Hematopoietic multipotent progenitor cell treated with erythropoietin and hydrocortisone succinate and interleukin-3 and kit ligand, for 8 days (in vitro differentiated cells): ENCODE measurements at places on chromosomes 11 and 22.
A peak's percentile ranks its signal among the peaks of the same experiment; 100 is the strongest.

GRCh38 chr11:727859-728748 lies 19.2 kb upstream of the TALDO1 start:
- DNase-seq = peak; percentile 75

DNA sequence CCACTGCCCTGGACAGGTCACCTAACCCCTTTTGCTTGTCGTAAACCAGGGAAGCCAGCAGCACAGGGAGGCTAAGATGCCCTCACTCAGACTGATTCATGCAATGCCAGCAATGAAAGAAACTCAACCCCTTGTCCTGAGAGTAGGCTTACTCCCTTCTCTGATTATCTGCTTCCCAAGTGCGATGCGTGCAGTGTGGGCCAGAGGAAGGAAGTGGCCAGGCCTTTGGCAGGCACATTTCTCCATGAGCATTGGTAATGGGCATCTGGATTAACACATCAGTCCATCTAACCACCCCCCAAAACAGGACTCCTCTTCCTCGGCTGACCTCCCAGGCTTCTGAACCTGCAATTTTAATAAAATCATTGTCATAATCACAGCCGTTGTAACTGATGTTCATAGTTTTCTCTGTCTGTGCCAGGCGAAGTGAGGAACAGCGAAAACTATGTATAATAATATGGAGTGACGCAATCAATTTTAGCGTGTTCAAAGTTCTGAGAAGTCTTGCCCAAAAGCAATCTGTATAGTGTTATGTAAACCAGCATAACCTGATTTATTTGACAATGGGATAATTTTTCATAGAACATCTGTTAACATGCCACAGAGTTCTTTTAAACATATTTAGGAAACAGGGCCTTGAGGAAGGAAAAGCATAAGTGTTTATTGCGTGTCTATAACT lies 33.9 kb downstream of the TST start:
- DNase-seq = peak; percentile 30

DNA sequence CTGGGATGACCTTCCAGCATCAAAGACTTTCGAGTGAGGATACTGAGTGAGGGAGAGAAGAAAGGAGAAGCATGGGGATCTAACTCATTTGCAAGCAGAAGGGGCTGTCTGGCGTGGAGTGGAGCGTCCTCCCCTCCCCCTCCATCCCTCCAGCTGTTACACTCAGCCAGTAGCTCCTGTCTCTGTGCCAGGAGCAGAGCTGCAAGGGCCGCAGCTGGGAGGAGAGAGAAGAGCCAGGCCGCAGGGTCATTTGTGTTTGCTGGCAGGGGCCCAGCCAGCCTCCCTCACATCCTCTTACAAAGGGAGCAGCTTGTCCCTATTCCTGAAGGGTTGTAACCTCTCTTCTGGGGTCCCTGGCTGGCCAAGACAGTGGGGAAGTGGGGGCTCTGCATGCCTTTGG lies 57.9 kb downstream of the NECTIN1 start:
- DNase-seq = no peak

- no peak for DNase-seq
These were observed 43.0 kb upstream of the LRRC32 start for GRCh38 chr11:76713499-76713898.

- peak; percentile 35 for DNase-seq
These were observed at the start of gene CNGA4 for GRCh38 chr11:6238902-6239301. TSS of gene CNGA4 (plus strand) at chr11:6239089. CDS start at chr11:6239207, 118 bp downstream.

GRCh38 chr11:126654886-126655806 lies 299.7 kb downstream of the ST3GAL4 start:
- DNase-seq = no peak

DNA sequence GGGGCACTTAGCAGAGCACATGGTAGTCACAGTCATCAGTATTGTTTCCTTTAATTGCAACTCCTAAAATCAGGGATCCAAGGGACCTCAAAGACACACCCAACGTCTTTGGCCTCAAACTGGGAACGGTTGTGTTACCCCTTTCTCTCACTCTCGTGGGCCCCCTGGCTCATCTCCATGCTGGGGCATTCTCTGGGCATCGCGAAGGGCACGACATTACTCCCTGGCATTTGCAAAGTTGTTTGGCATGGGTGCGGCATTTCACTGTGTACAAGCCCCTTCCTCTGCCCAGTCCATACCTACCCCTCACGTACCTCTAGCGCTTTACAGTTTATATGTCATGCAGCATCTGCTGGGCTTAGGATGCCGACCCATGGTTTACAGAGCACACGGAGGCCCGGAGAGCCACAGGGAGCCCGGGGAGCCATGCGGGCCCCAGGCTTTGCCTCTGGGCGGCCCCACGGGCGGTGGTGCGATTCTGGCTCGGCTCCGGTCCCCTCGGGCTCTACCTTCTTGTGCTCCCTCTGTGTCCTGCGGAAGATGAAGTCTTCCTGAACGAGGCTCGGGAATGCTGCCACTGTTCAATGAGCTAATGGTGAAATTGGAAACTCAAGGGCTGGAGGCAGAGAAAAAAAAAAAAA lies 21.9 kb upstream of the CACNG2 start:
- DNase-seq = no peak

DNA sequence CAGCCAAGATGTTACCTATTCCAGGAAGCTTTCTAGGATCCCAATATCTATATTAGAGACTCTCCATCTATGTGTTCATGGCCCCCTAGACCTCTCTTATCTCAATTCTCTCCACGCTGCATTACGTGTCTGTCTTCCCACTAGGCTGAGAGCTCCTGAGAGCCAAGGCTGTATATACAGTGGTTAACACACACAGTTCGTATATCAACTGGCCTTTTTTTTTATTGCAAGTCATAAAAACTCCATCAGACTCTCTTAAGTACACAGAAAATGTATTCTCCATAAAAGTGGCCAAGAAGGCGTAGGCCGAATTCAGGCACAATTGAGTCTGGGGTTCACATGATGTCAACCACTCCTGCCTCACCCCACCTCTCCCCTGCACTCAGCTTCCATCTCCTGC lies 115.9 kb downstream of the TRIM29 start:
- no peak for DNase-seq

- DNase-seq = peak; percentile 63
These were observed 72.9 kb downstream of the ZBTB16 start for GRCh38 chr11:114132417-114132816.

DNA sequence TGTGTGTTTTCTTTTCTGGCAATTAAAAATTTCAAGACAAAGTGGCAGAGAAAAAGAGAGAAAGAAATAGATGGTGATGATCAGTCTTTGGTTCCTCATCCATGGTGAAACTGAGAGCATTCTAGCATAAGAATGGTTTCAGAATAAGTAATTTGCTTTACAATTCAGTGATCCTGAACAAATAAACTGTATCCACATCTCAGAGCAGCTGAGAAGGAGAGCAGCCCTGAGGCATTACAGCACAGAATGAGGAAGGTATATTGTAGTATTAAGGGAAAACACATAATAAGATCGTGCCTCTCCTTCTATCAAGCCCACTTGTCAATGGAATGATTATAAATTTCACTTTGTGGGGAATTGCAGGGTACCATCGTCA lies 17.4 kb downstream of the LUZP2 start:
- DNase-seq = no peak

DNA sequence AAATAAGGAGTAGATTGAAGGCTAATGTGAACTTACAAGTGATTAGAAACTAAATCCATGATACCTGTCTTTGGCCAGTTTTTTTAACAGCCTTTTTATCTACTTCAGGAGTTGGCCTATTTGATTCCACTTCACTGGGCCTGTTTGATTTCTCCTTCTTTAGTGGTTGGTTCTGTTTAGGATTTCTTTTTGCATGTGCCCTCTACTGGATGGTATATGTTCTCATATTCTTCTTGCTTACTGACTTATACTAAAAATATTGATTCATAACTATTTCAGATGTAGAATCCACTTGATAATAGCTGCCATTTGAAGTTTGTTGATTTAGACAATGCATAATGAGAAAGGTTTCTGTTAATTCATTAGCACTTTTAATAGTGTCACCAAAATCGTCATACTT lies 53.9 kb downstream of the USP47 start:
- no peak for DNase-seq

DNA sequence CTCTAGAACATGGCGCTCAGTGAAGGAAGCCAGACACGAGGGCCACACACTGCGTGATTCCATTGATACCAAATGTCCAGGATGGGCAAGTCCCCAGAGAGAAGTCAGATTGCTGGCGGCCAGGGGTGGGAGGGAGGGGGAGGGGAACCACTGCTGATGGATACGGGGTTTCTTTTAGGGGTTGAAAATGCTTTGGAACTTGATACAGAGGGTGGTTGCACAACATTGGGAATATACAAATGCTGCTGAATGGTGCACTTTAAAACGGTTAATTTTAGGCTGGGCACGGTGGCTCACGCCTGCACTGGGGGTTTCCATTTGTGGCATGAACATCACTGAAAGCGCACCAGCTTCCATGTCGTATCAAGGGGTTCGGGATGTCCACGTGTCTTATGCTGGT lies 5.1 kb downstream of the TSPO start:
- no peak for DNase-seq

- DNase-seq = no peak
These were observed 1435.9 kb downstream of the BRD1 start for GRCh38 chr22:48391820-48392219.

- no peak for DNase-seq
These were observed 14.4 kb upstream of the UPK3A start for GRCh38 chr22:45270095-45271020.

DNA sequence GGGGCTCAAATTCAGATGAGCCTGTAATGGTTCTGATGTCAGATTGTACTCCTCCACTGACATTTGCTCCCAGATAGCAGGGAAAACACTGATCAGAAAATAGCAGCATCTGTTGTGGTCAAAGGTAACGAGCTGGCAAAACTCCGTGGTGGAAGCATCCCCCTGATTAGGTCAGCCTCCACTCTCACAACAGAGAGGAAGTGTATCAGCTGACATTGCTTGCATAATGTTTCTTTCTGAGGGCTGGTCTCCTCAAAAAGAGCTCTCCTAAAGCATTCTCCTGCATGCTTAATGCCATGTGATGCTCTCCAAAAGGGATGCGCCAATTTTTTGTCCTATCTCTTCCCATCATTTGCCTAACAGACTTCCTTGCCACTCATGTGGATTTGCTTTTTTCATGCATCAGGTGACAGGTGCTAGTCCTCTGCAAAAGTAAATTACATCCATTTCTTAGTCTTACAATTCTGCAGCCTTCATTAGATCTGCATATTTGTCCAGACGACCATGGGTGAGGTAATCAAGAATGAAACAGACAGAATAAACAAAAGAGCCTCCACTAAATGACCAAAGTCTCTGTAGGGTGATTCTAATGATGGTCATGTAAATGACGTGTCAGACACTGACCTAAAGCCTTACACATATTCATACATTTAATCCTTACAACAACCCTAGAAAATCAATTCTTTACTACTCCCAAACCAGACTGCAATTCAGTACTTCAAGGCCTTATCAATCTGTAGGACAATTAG lies 6.4 kb upstream of the TENM4 start:
- no peak for DNase-seq

- peak; percentile 86 for DNase-seq
These were observed 28.1 kb upstream of the CREB3L1 start for GRCh38 chr11:46249103-46249937.

DNA sequence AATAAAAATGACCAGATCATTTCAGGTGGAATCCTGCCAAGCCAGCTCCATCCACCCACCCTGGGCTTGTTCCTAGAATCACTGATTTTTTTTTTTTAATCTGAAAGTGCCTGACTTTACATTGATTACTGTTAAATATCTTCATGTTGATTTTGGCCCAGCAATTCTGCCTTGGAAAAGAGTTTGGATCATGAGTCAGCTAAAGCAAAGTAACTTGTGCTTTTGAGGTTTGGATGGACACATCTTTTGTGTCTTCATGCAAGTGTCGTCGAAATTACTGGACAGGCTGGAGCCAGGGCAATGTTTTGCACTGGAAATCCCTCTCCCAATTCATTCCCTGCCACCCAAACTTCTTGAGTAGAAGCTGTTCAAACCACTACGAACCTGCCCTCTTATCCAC lies 164.0 kb upstream of the SYT13 start:
- no peak for DNase-seq

- DNase-seq = no peak
These were observed 673 bp upstream of the PANX2 start for GRCh38 chr22:50169774-50170341.

- no peak for DNase-seq
These were observed 63.6 kb upstream of the EMID1 start for GRCh38 chr22:29142116-29142515.

DNA sequence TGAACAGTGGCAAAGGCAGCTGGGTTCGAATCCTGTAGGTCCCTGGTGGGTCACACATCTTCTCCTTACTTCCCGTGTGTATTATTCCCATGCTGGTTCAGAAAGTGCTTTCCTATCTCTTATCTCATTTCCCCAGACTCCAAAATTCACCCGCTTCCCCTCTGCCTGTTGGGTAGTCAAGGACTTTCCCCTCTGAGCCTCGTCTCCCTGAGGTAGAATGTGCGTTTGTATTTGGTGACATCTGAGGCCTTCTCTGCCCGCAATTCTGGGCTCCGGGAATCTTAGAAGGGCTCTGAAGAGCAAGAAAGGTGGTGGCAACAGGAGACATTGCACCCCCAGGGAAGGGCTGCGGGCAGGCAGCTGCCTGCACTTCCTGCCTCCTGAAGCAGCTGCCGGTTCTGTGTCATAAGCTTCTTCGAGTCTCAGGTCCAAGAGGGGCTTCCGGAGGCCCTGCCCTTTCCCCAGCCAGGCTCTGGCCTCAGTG lies 5.9 kb downstream of the LRRC32 start:
- DNase-seq = peak; percentile 29

- no peak for DNase-seq
These were observed 136.6 kb downstream of the ELP4 start for GRCh38 chr11:31646216-31646615.

DNA sequence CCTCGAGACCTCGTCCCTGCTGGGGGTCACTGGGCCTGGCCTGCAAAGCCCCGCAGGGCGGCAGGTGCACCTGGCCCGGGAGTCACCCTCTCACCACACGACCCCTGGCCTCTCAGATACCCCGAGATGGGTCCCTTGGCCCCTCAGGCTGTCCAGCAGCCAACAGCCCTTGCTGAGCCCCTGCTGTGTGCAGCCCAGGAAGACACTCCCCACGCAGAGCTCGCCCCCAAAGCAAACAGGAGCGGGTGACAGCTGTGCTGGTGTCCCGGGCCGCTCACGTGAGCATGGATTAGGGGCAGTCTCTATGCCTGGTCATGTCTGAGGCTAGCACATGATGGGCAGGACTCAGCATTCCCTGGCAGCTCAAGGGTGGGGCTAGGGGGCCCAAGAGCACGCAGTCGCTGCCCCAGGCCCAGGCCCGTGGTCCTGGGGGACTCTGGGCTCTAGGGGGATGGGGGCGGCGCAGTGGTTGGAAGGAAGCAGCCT lies 31.3 kb downstream of the WNT7B start:
- DNase-seq = no peak

DNA sequence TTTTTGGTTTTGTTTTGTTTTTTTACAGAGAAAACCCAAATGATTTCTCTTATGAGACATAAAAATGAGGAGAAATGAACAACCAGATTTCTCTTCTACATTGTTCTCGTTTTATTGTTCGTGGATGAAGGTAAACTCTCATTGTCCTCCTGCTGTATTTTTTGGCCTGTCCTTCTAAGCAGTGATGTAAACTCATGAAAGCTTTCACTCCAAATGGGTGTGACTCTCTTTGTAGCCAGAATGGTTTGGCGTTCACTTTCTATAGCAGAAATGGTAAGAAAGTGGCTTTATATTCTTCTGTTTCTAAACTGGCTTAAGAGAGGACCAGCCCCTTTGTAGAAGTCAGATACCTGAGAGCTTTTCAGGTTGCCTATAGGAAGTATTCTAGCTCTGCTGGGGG lies 15.5 kb upstream of the BMAL1 start:
- DNase-seq = no peak

GRCh38 chr11:66022401-66023185 lies 3.7 kb downstream of the CATSPER1 start:
- peak; percentile 70 for DNase-seq

GRCh38 chr22:44309137-44309536 lies 3.6 kb downstream of the SHISAL1 start:
- no peak for DNase-seq

GRCh38 chr11:113506893-113507292 lies 31.7 kb upstream of the DRD2 start:
- DNase-seq = no peak
